NCI-H2171 (cell line): ENCODE measurements at places on chromosomes 2 and 18.

- no peak for DNase-seq
Measured at GRCh38 chr18:57910817-57911216, 107.7 kb upstream of the ATP8B1 start.

DNA sequence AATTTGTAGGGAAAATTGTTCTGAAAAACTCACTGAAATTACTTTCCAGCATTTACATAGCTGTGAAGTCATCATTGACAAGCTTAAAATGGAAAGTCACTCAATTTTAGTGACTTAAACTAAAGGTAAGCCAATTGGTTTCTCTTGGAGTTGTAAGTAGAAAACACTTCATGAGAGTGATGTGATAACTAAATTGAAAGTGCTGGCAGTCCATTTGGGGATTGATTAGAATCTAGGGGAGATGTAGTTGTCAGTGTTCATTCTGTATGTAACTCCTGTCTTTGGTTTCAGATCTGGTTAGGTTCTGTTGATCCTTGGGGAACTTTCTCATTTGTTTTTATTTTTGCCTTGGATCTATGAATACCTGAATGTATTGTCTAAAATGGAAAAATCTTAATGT lies 53.8 kb downstream of the COX7A2L start:
- no peak for DNase-seq

DNA sequence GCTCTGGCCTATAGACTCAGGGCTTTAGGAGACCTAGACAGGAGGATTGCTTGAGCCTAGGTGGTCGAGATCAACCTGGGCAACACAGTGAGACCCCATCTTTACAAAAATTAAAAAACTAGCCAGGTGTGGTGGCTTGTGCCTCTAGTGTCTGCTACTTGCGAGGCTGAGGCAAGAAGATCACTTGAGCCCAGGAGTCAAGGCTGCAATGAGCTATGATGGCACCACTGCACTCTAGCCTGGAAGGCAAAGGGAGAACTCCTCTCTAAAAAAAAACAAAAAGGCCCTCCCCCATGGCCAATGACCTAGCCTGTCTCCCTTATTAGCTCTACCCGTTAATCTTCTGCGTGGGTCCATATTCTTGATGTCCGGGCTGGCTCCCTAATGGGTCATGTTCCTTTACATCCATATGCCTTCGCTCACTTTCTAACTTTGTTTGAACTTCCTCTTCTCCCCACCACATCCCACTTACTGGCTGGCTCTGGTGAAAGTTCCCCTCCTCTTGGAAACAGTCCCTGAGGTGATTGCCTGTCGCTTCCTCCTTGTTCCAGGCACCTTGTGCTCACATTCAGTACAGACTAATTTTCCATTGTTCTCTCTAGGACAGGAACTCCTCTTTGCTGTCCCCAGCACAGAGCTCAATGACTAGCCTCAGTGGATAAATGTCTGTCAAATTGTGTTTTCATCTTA lies 103.0 kb downstream of the AFF3 start:
- DNase-seq: no peak

- DNase-seq: no peak
Measured at GRCh38 chr2:70426341-70426740, 124.5 kb upstream of the FAM136A start.

- no peak for DNase-seq
Measured at GRCh38 chr2:118752762-118753429, 94.6 kb downstream of the EN1 start.

DNA sequence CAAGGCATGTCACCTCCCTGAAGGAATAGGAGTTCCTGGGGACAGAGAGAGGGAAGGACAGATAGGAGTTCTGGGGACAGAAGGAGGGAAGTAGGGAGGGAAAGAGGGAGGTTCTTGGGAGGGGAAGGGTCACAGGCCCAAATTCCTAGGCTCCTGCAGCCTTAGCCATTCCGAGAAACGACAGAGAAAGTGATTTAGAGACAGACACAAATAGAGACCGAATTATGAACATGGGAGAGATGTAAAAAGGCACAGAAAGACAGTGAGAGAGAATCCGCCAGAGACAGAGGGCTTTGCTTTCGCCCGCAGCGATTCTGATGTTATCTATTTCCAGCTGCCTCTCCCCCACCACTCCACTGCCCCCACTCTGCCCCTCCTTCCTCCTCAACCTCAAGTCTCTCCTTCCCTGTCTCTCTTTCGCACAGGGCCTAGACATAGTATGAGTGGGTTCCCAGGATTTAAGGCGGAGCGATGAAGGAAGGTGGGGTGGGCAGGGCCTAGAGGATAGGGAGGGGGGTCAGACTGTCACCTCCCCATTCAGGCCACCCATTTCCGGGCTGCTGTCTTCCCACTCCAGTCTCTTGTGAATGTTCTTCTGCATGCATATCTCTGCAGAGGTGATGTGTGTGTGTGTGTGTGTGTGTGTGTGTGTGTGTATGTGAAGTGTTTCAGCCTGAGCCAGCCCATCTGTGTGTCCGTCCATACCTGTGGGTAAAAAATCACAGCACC lies 3.3 kb upstream of the WNT6 start:
- DNase-seq: no peak

DNA sequence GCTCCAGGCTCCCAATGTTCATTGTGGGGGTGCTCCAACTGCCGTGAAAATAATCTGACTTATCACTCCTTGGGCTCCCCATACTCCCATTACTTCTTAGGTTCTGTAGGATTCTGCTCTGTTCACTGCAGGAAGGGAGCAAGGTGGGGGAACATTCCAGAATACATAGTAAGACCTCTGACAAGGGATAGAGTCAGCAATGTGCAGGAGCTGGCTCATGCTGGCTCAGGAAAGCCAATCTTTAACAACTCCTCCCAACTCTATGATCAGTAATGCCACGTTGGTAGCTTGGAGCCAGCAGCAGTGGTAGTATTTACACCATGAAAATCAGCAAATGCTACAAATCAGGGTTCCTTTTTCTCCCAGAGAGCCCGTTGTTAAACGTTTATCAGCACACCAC lies 44.4 kb downstream of the FECH start:
- DNase-seq: no peak

- DNase-seq: no peak
Measured at GRCh38 chr18:59239642-59240041, 19.7 kb downstream of the GRP start.
